ENCODE measurements at places on chromosomes 6 and 20.

DNA sequence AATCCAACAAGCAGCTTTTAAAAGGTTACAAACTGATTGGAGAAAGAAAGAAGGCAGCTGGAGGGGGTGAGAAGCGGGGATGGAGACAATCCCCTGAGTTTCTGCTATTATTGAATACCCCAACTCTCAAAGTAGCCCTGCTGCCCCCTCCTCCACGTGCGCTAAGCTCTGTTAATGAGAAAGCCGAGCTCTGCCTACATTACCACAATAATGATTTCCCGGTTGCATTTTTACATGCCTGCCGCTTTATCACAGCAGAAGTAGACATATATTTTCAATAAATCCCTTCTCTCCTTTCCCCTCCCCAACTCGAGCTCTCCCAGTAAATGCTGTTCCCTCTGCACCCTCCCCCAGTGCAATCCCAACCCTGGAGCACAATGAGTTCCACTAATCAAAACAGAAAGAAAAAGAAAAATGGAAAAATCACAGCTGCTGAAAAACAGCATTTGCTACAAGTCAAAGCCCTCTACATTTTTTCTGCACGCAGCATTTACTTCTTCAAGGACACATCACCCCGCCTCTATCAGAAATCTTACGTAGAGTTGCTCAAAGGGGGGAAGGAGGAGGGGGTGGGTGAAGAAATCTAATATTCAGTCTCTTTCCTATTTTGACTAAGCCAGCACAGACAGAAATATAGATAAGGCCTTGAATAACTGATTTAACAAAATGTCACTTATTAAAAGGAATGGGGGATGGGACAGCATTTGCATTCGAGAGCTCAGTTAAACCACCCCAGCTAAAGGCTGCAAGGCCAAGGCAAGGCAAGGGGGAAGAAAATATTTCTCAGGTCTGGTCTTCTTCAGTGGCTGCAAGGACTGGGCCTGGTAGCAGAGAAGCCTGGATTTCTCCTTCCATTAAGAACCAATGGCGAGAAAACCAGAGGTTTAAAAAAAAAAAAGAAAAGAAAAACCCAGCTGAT lies 10.7 kb downstream of the TRERF1 start:
- no peak for DNase-seq

DNA sequence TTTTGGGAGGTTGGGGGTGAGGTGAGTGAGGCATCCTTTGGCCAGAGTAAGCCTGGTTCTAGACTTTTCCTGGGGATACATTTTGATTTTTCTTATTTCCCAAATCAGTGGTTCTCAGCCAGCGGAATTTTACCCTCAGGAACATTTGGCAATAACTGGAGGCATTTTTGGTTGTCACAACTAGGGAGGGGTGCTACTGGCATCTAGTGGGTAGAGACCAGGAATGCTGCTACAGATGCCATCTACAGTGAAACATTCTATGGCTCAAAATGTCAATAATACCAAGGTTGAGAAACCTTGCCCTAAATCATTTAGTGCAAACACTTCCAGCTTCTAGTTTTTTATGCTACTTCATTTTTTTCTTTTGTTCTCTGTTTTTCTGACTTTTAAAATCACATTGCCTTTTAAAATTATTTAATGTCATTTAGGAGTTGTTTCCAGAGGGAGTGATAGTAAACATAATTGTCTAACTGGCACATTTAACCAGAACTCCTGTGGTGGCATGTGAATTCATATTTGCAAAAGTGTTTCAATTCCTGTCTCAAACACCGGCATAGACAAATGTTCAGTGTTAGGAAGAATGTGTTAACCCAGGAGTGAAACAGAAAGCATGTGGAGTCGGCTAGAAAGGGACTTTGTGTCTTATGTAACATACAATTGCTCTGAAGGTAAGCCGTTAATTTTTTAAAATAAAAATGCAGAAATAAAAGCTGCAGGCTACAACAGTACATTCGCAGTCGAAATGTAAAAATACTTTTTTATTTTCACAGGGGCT lies 59.0 kb downstream of the QRSL1 start:
- no peak for DNase-seq

DNA sequence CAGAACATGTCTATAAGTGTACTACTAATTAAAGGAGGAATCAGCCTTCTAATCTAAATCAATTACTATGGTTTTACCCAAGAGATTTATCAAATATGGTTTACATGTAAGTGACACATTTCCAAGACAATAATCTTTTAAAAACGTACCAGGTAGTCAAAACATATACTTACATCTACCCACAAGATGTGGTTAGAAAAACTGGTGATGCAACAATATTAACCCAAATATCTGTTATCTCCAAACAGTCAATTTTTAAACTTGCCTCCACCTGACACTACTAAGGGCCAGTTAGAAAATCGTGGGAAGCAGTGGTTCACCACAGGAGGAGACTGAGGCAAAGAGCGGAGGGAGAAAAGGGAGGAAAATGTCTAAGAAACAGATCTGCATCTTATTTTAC lies 28.0 kb downstream of the NOL7 start:
- DNase-seq, result no peak

DNA sequence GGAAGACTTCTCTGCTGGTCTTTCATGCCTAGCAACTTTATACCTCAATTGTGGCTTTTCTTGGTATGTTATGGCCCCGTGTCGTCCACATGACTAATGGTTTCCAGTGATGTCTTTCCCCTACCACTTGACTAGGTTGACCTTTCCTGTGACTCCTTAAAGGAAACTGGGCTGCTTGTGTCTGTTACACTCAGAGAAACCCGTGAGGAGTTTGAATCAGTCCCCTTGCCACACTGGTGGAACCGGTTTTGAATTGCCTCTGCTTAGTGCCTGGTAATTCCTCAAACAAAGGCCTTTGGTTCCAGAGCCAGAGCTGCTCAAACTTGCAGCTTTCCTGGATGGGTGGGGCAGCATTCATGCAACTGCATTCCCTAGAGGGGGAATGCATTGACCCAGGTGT lies 21.9 kb downstream of the ECT2L start:
- peak; percentile 20 for DNase-seq

DNA sequence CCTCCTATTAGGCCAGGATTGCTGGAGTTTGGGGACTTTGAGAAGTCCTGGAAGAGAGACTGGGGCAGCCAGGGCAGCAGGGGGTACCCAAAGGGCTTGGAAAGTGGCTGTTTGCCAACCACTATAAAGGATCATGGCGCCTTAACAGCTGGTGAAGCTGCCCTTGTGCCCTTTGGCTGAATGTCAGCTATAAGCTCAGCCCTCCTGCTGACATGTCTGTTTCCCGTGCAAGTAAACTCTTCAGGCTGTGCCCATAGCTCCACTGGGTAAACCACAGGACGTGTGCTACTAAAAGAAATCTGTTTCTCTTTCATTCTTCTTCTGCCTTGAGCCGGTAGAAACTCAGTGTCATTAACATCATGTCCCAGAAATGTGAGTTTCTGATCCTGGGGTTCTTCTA lies 97.3 kb downstream of the CAP2 start:
- no peak for DNase-seq

Measured in stimulated activated CD4-positive, alpha-beta T cell treated with anti-CD3 and anti-CD28 coated beads, Interleukin-1b, Interleukin-23, amount 100 ng/mL, for 48 hours (primary cell).